ENCODE measurements at places on chromosomes 5 and 9.

- DNase-seq, result no peak
Observed at GRCh38 chr5:134963098-134963497, 4.6 kb upstream of the CATSPER3 start.

DNA sequence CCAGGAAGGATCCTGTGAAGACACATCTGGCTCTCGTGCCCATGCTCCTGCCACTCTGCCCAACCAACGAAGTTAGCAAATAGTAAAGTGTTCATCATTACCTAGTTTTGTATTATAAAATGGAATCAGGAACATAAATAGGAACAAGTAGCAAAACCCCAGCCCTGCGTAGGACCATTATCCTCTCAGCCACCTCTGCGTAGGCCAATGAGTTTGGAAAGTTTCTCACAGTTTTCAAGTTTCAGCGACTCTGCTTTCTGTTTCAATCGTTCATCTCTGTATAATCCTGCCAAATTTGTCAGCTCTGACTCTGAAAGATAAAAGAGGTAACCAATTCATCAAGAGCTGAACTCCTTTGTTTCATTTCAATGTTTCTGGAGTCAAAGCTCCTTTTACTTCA, 10.1 kb upstream of the SPATA24 start:
- no peak for DNase-seq

- DNase-seq, result no peak
Observed at GRCh38 chr9:110179734-110180133, 28.2 kb downstream of the C9orf152 start.

DNA sequence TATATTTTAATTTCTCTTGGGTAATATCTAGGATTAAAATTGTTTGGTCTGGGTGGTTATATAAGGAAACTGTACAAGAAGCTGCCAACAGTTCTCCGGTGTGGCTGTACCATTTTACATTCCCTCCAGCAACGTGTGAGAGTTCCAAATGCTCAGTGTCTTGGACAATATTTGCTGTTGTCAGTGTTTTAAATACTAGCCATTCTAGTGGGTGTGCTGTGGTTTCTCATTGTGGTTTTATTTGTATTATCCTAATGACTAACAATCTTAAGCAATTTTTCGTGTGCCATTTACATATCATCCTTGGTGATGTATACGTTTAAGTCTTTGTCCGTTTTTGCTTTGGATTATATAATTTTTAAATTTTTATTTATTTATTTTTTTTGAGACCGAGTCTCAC, 34.0 kb downstream of the TNFSF15 start:
- no peak for DNase-seq

DNA sequence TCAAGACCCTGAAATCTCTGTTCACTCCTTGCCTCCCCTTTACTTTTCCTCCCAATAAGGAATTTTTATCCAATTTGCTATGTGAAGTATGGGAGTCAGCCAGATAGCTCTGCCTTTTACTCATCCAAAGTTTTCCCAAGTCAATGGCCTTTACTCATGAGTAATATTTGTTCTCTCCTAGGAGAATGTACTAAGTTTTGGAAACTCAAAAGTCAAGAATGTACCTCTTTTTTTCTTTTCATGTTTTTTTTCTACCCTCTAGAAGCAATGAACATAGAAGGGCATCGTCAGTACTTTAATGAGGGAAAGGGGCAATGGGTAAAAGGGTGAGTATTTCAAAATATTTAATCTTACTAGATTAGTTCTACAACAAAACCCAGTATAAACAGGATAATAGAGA, 140.2 kb upstream of the SGCD start:
- DNase-seq, result no peak

GRCh38 chr5:107739661-107740060, 68.9 kb upstream of the EFNA5 start:
- DNase-seq, result no peak

- DNase-seq, result no peak
Observed at GRCh38 chr5:34554641-34555040, 101.5 kb upstream of the RAI14 start.

DNA sequence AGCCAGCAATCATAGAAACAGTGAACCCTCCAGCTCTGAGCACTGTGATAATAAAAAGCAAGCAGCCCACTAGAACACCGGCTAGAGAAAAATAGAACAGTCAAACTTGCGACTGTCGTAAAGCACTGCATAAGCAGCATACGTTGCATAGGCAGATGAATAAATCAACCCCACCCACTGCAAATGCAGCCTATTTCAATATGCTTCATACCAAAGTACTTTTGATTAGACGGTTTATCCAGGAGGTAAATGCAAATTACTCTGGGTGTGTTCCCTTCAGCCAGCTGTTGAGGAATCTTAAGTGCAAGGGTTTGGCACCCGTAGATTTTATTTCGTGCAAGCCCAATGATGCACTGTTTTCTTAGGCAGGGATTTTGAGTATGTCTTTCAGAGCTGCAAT, 32.1 kb upstream of the ANKRD18A start:
- DNase-seq, result no peak

DNA sequence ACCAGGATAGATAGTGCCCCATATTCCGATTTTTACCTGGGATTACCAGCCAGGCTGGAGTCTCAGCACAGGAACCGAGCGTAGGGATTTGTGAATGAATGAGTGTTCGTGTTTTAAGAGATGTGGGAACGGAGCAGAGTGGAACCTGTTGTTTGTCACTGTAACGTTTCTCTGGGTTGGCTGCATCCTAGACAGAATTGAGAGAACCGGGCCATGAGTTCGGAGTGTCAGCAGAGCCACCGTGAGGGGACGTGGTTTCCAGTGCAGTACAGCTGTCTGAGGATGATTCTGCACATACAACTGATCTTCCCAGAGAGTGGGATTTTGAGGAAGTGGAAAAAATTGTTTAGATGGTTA, 1.2 kb downstream of the PDE8B start:
- DNase-seq, result no peak

DNA sequence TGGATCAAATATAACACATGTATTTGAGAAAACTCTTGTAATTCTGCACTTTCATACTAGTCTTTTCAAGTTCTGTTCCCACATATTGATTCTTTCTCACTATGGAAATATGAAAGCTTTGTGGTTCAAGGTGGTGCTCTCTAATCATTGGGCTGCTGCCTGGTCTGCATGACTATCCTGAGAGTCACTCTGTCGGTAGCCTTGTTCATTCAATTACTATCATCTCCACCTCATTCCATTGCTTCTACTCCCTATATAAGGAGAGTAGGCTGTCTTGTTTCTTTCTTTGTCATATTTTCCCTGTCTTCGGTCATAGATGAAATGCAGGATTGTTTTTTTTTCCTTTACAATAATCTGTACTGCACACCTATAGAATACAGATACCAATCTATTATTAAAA, 341.4 kb upstream of the ACTBL2 start:
- DNase-seq, result no peak

GRCh38 chr9:78030553-78031443, 813 bp downstream of the GNAQ start:
- DNase-seq, result peak; percentile 66

- no peak for DNase-seq
Observed at GRCh38 chr5:141338538-141339306, at the start of gene PCDHGA2. TSS of gene PCDHGA2 (plus strand) at chr5:141338760.

- DNase-seq, result no peak
Observed at GRCh38 chr5:77876316-77876715, 100.2 kb upstream of the TBCA start.

- DNase-seq, result no peak
Observed at GRCh38 chr9:115111874-115112273, 6.1 kb downstream of the TNC start.

- no peak for DNase-seq
Observed at GRCh38 chr5:69202497-69202896, 13.1 kb downstream of the CENPH start.

GRCh38 chr9:118109542-118109941, 405.3 kb downstream of the TLR4 start:
- DNase-seq, result no peak

GRCh38 chr9:110076894-110077725, 130.8 kb downstream of the C9orf152 start:
- no peak for DNase-seq

- DNase-seq, result no peak
Observed at GRCh38 chr9:72955126-72955455, 2.2 kb upstream of the ALDH1A1 start.

- no peak for DNase-seq
Observed at GRCh38 chr9:2742214-2742613, 24.9 kb downstream of the KCNV2 start.

Measured in HL-60 (cell line).